ENCODE measurements at places on chromosomes 2 and 18.

DNA sequence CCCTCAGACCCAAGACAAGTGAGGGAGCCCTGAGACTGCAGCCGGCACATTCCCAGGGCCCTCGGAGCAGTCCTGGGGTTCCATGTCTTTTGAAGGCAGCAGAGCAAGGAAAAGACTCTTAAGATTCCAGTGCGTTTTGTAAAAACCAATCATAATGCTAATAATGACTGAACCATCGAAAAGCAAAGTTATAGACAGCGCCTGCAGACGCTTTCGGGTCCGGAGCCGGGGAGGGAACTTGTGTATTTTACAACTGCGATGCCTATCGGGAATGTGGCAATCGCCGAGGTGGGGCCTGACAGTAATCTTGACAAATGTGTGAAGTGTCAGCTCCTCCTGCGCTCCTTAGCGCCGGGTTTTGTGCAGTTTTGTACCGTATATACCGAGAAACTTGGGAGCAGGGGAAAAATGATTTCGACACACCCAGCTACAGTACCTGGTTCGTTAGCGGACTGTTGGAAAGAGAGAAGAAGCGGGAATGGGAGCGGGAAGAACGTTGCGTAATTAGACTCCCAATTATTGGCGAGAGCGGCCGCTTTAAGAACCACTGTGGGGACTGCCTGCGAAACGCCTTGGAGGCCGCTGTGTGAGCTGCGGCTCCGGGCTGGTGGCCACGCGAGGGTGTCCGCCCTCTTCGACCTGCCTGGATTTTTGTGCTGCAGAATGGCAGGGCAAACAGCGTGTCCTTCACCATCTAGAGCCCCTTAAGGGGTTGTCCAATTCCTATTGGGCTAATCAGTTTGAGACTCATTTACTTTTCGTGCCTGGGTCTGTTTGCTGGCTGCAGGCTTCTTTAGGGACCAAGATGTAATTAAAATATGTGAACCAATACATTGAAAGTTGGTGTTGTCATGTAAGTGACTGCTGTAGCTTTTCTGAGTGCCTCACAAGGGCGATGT is 2.4 kb downstream of the EPAS1 start:
- no peak for DNase-seq

DNA sequence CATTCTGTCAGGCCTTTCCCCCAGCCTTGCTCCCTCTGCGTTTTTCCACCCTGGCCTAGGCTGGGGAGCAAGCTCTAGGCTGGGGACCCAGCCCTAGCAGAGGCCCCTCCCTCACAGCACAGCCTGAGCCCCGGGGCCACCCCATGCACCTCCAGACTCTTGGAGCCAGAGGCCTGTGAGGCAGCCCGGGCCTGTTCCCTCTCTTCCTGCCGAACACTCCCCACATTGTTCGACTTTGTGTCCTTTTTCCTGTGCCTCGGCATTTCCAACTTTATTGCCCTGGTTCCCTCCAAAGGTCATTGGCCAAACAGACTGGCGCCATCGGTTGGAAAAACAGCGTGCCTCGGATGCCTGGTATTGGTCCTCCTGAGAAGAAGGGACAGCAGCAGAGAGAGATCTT is 79.7 kb downstream of the HS1BP3 start:
- no peak for DNase-seq

GRCh38 chr2:41038408-41038807 is 586.5 kb upstream of the SLC8A1 start:
- no peak for DNase-seq

DNA sequence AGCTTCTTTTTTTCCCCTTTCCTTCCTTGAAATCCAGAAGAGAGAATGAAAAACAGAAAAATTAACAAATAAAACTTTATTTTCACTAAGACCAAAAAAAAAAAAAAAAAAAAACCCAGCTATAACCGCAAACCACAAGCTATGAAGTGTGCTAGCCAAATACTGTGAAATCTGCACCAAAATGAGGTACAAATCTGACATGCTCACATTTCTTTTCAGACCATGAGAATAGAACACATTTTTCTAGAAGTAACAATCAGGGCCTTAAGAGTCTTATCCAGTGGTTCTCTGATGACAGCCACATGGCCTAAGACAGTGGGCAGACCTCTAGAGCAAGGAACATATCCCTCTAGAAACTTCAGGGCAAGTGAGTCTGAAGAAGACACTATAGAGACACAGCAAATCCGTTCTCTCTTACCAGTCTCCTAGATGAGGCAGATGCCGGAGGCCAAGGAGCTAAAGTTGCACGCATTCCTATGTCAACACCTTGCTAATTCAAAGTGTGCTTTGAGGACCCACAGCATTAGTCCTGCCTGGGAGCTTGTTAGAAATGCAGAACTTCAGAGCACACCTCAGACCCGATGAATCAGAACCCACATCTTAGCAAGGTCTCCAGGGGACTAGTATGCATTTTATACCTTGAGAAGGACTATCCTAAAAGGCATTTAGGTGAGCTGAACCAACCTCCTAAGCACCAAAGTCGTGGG is 317.1 kb downstream of the MYCN start:
- DNase-seq = peak; percentile 49

GRCh38 chr18:47912343-47912742 is 18.1 kb downstream of the SMAD2 start:
- DNase-seq = no peak

GRCh38 chr18:3305933-3306332 is 44.0 kb downstream of the MYL12B start:
- peak; percentile 77 for DNase-seq

DNA sequence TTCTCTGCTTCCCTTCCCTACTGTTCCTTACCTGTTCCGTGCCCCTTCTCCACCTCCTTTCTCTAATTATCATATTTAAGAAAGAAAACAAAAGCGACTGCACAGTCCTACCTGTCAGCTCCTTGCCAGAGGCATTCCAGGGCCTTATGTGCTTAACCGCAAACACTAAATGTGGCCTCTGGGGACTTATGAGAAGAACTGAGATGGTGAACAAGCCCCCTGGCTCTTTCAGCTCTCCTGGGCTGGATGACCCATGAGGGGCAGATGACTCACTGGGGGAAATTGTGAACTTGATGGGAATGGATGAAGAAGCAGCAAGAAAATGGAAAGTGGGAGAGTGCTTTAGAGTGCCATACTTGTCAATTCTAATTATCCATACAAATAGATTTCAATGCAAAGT is 106.3 kb upstream of the LYPD1 start:
- DNase-seq = no peak

GRCh38 chr18:9557250-9557943 is 57.0 kb downstream of the PPP4R1 start:
- no peak for DNase-seq

DNA sequence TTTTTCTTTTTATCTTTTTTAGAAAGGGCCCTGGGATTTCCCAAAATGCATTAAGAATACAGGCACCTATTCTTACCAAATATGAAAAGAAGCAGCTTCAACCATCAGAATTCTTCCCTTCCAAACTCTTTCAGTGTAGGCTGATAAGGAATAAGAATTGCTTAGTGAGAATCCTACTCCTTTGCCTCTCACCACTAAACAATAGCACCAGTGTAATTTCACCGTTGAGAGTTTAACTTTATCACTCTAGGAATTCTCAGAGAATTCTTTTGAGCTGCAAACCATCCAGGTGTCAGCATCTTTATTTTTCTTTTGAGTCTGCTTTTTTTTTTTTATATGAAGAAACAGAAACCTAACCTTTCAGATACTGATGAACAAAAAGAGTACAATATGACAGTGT is 194.9 kb downstream of the RIT2 start:
- DNase-seq = no peak

GRCh38 chr2:105842555-105842954 is 97.8 kb downstream of the NCK2 start:
- peak; percentile 23 for DNase-seq

- DNase-seq = no peak
These were observed 3.2 kb upstream of the RNF149 start for GRCh38 chr2:101311696-101312017.

DNA sequence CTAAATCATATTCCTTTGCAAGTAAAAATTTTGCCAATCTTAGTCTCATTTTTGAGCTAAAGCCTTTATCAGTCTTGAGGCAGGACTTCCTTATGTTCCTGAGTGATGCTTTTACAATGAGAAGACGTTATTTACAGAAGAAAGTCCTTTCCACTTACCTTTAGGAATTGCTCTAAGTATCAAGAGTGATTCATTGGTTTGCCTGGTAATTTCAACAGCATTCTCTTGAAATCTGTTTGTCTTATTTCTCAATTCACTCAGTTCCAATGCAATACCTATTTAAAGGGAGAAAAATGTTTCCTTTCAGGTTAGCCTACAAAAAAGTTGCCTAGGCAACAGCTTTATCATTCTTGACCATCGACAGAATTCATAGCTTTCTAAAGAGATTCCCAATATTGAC is 137.2 kb downstream of the LAMA1 start:
- no peak for DNase-seq

DNA sequence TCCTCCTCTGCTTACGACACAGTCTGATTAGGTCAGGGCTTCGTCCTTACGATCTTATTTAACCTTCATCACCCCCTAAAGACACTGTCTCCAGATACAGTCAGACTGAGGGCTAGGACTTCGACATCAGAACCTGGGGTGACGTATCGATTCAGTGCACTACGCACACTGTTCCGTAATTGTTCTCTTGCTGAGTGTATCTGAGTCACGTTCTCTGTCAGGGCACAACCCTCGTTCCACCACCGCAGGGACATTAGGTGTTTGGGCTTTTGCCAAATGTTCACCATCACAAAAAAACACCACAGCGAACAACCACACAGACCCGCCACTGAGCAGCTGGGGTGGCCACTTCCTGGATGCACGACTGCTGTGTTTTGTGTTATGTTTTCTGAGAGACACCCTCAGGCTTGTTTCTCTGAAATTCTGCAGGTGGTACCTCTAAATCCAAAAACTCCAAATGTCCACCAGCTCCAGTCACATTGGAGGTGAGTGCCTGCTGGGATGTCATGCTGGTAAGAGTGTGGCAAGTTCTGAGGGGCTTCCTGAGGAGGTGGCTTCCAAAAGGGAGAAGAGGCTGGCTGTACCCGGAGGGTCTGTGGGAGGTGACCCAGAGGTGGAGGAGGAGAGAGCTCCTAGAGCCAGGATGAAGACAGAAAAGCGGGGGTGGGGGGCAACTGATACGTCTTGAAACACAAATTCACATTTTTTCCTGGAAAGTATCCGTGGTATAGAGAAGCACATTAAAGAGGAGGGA is 66.6 kb downstream of the ADNP2 start:
- DNase-seq = no peak

DNA sequence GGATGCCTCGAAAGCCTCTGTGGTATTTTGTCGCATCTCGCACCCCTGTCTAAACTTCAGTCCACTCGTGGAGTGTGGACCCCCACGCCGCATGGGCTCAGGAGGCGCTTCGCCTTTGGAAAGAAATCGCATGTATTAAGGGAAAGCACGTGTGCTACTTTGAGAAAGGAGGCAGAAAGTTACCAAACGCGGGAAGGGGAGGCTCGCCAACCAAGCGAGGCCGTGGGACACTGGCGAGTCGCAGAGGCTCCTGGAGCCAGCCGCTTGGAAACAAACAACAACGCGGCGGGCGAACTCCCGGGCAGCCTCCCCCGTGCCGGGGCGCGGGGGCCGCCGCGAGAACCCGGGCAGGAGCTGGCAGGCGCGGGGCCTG is 455 bp upstream of the AGAP1 start:
- no peak for DNase-seq

- DNase-seq = peak; percentile 77
These were observed 22.8 kb downstream of the ZSCAN30 start for GRCh38 chr18:35267161-35267651.

DNA sequence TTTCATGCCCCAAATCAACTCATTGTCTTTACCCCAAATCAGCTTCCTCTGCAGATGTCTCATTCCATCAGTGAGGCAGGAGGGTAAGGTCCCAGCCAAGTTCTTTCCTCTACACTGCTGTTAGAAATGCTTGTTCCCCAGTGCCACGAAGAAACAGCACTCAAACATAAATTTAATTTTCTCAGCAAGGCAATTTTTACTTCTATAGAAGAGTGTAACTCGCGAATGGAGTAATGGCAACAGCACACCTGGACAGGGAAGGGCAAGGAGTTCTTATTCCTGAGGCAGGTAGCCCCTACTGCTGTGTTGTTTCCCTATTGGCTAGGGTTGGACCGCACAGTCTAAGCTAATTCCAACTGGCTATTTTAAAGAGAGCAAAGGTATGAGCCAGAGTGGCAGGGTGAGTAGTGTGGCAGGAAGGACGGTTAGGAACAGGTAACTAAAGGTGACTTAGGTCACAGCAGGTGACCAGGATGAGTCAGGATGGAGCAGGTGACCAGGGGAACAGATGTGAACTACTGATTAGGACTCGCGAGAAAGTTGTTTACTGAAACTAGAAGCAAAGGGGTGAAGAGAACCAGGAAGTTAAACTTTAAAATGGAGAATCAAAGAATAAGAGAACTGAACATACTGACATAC is 12.0 kb upstream of the CEP68 start:
- DNase-seq = no peak

DNA sequence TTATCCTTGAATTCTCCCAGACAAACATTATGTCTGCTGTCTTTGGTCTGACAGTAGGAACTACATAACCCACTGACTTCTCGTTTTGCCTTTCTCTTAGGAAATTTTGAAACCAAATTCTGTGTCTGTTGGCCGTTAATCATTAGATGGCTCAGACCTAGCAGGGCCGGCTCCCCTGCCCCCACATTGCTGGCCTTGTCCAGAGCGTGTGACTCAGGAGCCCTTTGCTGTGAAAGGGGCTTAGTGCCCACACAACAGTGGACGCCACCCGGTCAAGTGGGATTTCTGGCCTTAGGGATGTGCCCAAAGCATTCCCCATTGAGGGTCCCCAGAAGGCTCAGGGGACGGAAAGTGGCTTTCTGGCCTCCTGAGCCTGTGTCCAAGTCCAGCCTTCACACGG is 137.5 kb downstream of the CTIF start:
- no peak for DNase-seq

DNA sequence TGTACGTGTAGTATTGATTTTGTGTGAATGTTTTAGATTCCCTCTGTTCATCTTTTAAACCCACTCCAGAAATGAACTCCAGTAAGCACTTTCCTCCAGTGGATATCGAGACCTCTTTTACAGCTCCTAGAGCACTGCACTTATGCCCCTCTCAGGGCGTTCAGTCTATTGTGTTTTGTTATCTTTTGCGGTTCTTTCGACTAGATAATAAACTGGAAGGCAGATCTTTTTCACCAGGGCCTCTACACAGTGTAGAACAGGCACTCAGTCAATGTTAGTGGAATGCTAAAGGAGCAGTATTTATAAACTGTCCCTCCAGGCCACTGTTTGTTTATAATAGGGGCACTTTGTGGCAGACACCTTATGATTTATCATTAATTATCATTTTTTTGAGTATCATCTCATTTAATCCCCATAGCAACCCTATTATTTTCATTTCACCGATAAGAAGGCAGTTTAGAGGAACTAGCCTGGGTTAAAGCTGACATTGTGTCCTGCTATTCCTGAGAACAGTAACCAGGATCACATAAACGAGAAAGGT is 742 bp upstream of the SOS1 start:
- DNase-seq = no peak

DNA sequence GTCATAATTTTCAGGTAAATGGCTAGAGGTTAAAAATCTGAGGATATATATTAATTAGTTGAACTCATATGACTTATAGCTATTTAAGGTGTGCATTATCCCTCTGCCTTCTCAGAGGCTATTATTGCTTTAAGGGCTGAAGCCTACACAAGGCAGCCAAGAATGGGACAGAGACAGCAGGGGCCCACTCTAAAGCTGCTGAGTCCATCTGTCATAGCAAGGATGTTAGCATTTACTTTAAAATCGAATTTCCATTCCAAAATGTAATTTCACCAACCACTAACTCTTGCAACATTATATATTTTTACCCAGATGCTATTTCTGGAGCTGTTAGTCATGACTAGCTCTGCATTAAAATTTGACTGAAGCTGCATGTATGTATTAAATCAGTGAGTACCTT is 236.3 kb upstream of the FSIP2 start:
- no peak for DNase-seq

- DNase-seq = no peak
These were observed 1.8 kb downstream of the CHRNA1 start for GRCh38 chr2:174762464-174762863.

All from urothelium cell line (cell line).